Forelimb muscle (tissue), 1 donor: ENCODE measurements at places on chromosomes 7 and 10. TPM values are rescaled to one million over a fixed set of nuclear protein-coding genes. Genes with fewer than 3 reads are reported as not detected.

The ACTL6B gene
- not detected for polyA plus RNA-seq

The TFPI2 gene
- 1.6 TPM for polyA plus RNA-seq

GRCh38 chr7:138625849-138626230 is 75.3 kb downstream of the SVOPL start:
- no peak for DNase-seq

DNA sequence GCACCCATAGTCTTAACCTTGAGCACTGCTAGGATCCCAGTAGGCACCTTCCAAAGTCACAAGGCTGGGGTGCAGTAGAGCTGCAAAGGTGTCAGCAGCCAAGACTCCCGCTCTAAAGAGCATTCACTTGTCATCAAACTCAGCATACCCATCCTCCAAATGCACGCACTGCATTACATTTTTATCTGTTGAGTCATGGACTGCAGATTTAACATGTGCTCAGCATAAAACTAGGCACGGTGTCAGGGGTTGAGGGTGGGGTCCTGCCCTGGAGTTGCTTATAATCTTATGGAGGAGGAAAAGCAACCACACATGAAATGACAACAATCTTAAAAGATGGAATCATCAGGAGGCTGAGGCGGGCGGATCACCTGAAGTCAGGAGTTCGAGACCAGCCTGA is 102.6 kb downstream of the PARP12 start:
- no peak for DNase-seq

The SLC13A1 gene
- not detected for polyA plus RNA-seq

GRCh38 chr10:6794441-6794840 is 214.4 kb upstream of the PRKCQ start:
- DNase-seq = no peak

DNA sequence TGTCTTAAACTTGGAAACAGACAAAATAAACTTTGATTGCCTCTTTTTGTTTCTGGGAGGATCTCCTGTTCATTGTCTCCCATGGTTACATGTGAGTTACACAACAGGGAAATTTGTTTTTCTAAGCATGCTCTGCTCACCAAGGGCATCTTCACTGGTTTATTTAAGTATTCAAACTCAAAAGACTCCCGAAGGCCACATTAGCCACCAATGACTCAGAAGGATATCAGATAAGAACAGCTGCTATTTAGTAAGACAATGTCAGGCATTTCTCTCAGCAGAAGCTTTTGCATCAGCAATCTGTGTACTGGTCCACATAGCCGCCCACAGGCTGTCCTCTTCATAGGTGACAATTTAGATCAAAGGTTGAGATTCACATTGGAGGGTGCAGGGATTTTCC is 19.3 kb downstream of the OR6B1 start:
- no peak for DNase-seq

DNA sequence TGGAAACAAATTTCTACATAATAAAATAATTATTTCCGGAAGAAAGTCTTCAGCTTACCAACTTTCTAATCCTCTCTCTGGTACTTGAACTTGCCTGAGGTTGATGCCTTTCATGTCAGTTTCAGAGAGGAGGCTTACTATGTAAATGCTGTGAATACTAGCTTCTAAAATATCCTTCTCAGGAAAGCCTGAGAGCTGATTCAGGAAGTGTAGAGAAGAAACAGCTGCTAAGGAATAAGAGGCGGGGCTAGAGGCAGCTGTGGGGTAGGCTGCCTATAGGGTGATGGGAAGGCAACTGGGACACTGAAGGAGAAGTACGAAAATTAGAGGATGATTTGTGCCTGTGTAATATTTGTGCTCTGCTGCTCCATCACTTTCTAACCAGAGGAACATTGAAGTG is 69.3 kb downstream of the AVL9 start:
- DNase-seq = no peak

DNA sequence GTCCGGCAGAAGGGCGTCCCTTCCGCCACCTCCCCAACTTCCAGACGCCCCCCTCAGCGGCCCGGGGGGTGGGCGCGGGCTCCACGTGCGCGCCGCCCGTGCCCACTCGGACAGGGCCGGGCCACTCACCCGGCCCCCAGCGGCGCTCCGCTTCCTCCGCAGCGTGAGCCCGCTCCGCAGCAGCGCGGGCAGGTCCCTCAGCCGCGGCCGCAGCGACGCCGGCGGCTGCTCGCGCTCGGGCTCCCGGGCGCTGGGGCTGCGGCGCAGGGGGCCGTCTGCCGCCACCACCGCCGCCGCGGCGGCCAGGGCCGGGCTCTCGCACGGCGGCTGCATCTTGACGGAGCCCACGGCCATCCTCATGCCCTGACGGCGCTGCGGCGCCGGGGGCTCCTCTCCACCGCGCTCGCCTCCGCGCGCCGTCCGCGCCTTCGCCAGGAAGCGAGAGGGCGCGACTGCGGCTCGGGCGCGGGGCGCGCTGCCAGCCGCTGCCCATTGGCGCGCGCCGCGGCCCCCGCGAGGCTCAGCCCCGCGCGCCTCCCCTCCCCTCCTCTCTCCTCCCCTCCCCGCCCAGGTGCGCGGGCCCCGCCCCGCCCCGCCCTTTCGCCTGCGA is at the start of gene RAPGEF5:
RAPGEF5 (minus strand) TSS at position 454 of the 610 bp plus-strand sequence; CDS start at position 360, 94 bp downstream.
- no peak for DNase-seq

The ZNF804B gene
- polyA plus RNA-seq = not detected

GRCh38 chr10:80909254-80909653 is 371.6 kb downstream of the SH2D4B start:
- no peak for DNase-seq

DNA sequence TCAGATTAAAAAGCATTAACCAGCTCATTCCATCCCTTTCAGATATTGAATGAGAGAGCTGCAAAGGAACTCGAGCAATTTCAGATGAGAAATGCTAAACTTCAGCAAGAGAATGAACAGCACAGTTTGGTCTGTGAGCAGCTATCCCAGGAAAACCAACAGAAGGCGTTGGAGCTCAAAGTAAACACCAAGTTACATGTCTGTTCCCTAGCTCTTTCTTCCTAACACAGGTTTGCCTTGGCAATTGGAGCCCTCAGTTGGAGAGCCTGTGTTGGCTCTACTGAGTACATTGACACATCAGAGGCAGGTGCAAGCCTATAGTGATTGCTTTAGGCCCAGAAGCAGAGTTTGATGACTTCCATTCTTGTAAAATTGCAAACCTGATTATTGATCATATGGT is 14.7 kb downstream of the CFAP58 start:
- no peak for DNase-seq

GRCh38 chr7:10537764-10538163 is 435.9 kb upstream of the PHF14 start:
- DNase-seq = no peak

DNA sequence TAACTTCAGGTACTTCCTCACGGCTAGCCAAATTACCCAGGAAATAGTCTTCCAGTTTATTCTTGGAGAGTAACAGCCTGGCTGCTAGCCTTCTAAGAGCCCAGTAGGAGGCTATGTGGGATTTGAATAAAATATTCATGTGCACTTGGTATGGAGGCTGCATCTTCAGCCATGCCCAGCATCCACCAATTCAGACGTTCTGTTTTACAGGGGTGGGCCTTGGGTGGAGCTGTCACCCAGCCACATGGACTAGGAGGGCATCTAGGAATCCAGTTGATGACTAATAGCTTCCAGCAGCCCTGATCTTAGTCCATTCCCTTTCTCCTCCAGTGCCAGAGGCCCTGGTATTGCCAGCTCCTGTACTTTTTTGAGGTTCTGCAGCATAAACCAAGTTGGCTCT is 66.3 kb upstream of the ZRANB1 start:
- no peak for DNase-seq

The AKR1D1 gene
- polyA plus RNA-seq = 0.06 TPM

DNA sequence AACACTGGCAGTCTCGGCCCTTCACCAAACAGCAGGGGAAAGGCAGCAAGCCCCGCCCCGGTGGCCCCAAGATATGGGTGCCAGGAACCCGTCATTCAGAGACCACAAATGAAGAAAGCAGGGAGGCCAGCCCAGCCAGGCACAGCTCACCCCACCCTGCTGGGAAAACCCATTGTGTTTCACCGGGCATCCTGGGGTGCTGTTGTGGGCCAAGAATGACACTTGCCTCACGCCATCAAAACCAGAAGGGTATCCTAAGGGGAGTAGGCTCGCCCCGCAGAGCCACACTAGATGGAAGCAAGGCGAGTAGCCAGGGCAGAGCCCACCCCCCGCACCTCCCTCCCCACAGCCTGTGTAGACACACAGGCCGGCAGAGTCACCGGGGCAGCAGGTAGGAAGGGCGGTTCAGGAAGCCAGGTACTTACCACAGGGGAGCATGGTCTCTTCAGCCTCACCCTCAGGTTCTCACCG is 72.5 kb upstream of the KCNMA1 start:
- no peak for DNase-seq

DNA sequence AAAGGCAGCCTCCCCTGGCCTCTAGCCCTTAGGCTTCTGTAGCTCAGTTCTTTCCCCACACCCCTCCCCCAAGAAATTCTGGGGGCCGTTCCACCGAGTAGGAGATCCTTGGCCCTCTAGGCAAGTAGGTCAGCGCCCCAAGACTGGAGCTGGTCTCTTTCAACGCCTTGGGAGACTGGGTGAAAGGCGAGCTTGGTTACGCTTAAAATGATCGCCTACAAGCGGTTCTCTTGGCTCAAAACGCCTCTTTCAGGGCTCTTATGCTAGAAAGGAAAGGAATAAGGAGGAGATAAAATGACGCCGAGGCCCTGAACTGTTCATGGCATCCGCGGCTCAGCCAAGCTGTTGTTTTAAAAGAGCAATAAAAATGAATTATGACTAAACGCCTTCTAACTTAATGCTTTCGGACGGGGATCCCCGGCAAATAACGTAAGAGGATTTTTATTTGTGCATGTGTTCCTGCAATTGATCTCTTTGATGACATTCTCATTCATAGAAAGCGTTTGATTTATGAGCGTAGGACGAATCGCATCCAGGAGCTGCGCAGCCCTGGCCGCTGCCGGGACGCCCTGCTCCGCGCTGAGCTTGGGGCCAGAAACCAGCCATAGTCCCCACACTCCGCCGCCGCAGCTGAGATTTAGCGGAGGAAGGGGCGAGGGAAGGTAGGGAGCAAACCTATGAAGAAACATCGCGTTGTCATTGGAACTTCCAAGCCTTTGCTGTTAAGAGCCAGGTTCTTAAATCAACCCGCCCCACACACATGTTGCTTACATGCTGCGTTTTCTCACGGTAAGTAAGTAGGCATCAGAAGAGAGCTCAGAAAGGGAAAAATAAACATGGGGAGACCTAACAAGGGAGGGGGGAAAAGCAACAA is 3.0 kb upstream of the HOXA1 start:
- DNase-seq = no peak
